Myocyte (in vitro differentiated cells): ENCODE measurements at places on chromosomes 12 and 14.

- no peak for DNase-seq
Measured at GRCh38 chr14:97319691-97320090, 522.5 kb downstream of the VRK1 start.

- DNase-seq = no peak
Measured at GRCh38 chr12:66152732-66153131, 17.1 kb downstream of the TMBIM4 start.

GRCh38 chr14:44297437-44297836 is 209.6 kb downstream of the FSCB start:
- no peak for DNase-seq

- peak; percentile 72 for DNase-seq
Measured at GRCh38 chr14:60657456-60658210, 8.4 kb upstream of the SIX1 start.

GRCh38 chr14:35353409-35354172 is 51.0 kb downstream of the NFKBIA start:
- DNase-seq = no peak

DNA sequence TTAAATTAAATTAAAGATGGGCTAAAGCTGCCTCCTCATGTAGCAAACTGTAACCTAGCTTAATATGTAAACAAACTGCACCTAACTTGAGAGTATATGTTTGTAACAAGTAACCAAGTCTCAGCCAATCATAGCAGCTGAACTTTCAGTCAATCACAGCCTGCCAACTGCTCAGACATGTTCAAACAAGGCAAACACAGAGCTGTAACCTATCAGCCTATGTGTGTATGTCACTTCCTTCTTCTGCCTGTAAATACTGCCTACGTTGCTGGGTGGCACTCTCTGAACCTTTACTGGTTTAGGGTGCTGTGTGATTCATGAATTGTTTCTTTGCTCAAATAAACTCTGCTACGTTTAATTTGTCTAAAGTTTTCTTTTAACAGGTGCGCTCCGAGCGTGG is 2.9 kb downstream of the SERPINA6 start:
- no peak for DNase-seq

- DNase-seq = peak; percentile 32
Measured at GRCh38 chr12:56338308-56339157, at the start of gene IL23A. Gene IL23A, plus strand, starts transcription at chr12:56338884. Its CDS starts 161 bp downstream, at chr12:56339045.

DNA sequence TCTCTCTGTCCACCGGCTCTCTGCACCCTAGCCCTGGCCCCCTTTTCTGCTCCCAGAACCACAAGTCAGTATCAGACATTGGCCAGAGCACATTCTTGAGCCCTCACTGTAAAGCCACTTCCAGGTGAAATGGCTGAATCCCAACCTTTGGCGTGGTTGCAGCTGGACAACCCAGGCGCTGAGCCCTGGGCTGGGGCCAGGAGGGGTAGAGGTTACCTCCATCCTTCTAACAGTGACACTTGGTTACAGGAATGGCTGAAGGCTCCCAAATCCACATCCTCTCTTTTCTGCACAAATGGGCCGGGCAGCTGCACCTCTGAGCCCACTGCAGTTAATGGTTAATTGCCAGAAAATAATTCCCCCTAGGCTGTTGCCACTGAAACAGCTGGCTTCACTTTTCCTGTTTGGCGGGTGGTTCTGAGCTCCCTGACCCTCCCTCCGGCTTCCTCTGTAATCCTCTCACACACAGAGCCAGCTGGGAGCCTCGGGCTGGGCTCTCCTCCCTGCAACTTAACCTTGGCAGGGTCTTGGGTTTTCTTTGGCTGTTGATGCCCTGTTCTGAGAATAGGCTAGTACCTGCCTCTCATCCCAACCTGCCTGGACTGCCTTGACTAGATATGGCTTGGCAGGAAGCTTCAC is 44.1 kb downstream of the TSPAN11 start:
- peak; percentile 34 for DNase-seq

- DNase-seq = peak; percentile 61
Measured at GRCh38 chr12:29569132-29569757, 71.8 kb upstream of the OVCH1 start.

DNA sequence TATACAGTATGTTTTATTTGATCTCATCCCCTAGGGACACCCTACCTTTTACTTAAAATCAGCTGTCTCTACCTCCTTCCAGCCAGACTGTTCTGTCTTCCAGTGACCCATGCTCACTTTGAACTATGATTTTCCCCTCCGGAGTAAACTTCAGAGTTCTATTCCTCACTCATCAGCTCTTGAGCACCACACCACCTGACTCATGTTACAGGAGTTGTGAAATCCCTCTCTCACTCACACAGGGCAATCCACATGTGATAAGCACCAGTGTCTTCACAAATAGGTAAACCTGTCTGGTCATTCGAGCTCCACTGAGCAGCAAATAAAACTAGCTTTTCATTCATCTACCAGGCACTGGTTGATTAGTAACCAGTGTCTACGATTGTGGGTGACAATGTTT is 177.3 kb upstream of the BMP4 start:
- no peak for DNase-seq

DNA sequence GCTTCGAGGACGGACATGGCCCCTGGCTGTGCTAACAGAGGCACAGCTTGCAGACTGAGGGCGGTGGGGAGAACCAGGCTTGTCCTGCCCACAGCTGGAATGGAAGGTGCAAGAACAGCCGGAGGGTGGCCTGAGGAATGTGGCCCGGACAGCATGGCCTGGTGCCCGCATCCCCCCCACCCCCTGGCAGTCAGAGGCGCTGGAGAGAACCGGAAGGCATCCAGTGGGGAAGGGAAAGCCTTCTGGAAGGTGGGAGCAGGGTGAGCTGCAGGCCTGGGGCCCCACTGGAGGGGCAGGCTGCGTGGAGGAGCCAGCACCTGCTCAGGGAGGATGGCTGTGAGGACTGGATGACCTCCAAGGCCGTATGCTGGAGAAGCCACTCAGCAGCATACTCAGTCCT is 8.1 kb upstream of the CYP46A1 start:
- DNase-seq = no peak

DNA sequence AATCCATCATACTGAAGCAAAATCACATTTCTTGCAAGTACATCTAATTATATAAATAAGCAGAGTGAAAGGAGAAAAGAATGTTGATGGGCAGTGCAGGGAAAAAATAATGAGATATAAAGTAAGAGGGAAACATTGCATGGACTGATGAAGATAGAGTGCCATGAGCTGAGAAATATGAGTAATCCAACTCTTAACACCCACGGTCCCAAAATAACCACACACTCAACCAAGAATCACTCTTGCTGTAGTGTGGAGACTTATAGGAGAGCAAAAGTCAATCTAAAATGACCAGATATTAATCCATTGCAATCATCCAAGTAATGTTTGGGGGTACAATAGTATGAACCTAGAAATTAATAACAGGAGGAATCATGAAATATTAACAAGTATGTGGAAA is 40.2 kb downstream of the MYF5 start:
- peak; percentile 54 for DNase-seq

GRCh38 chr14:87065366-87065765 is 927.6 kb downstream of the GALC start:
- DNase-seq = no peak

- DNase-seq = no peak
Measured at GRCh38 chr12:64674367-64674922, 64.2 kb downstream of the RASSF3 start.

DNA sequence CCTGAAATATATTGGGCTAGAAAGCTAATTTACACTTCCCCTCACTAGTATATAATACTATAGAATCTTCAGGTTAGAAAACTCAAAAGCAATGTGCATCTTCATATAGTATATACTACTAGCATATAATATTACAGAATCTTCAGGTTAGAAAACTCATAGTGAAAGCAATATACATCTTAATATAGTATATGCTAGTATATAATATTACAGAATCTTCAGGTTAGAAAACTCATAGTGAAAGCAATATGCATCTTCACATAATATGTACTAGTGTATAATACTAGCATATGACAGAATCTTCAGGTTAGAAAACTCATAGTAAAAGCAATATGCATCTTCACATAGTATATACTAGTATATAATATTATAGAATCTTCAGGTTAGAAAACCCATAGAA is 329.6 kb downstream of the ZFP36L1 start:
- DNase-seq = no peak

DNA sequence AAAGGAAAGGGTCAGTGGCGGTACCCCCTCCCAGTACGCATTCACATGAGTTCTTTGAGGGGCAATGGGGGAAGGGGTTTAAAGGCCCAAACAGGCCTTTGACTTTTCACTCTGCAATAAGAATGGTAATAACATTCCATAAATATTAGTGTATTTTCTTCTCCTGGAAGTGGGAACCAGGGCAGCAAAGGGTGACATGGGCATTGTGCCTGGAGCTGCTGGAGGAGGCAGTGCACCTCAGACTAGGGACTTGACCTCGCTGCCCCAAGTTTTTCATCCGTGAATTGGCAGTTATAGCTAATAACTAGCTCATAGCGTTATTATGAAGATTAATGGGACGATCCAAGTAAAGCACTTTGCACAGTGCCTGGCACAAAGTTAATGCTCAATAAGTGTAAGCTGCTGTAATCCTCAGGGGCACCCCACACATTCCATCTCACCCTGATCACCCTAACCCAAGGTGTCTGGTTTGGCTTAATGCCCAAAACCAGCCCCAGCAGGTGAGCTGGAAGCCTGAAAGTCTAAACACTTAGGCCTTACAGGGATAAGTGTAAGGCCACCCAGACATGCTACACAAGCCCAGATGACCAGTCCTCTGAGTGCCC is 2.8 kb upstream of the KCNH3 start:
- no peak for DNase-seq

- no peak for DNase-seq
Measured at GRCh38 chr14:59281609-59282377, 93.3 kb downstream of the DAAM1 start.

DNA sequence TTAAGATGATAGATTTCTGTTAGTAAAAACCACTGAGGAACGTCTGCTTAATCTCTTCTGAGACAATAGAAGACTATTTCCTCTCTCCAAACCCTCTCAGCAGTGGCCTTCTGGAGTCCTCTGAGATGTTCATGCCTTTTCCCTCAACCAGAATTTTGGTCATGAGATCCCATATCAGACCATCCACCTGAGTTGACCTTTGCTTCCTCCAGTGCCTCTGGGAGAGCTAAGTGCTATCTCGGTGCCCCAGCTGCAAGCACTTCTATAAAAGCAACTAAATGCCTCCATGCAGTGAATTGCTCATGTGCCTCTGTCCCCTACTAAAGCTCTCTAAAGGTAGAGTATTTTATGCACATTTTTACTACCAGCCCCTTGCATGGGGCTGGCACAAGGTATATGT is 172.8 kb upstream of the BCL2L14 start:
- DNase-seq = no peak

GRCh38 chr14:65949711-65950516 is 536.3 kb upstream of the CCDC196 start:
- DNase-seq = no peak

DNA sequence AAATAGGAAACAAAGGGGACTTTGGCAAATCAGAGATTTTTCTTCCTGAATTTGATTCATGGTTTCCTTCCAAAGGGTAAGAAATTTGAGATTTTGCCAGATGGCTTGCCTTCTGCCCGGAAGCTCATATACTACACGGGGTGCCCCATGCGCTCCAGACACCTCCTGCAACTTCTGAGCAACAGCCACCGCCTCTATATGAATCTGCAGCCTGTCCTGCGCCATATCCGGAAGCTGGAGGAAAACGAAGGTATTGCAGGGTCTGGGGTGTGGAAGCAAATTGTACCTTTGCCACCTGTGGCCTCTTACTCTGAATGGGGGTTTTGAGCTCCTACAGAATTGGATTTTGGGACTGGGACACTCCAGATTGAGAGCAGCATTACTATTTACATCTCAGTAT is 63.5 kb downstream of the FRMD6 start:
- DNase-seq = no peak
